ENCODE measurements at places on chromosomes 2 and 18.

- DNase-seq = no peak
These were observed 133.0 kb downstream of the COL6A3 start for GRCh38 chr2:237280939-237281338.

GRCh38 chr2:196372811-196373664 lies 201.7 kb upstream of the STK17B start:
- DNase-seq = no peak

GRCh38 chr2:66464930-66465637 lies 30.2 kb downstream of the MEIS1 start:
- DNase-seq = no peak

GRCh38 chr18:2312440-2312839 lies 258.9 kb downstream of the METTL4 start:
- no peak for DNase-seq

- no peak for DNase-seq
These were observed 26.5 kb upstream of the CREB1 start for GRCh38 chr2:207503234-207503633.

DNA sequence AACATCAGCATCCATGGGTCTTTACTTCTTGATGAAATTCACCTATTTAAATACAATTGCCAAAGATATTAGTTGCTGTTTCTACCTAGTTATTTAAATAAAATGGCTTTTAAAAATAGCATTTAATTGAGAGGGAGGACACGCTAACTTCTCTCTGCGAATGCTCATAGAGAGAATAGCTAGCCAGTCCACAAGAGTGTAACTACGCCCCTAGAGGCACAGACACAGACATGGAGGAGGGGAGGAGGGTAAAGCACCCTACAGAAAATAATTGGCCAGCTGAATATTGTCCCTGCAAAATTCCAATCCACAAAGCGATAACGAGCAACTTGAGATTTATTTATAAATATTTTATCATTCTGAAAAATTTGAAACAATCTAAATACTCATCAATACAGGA lies 97.0 kb upstream of the PAPOLG start:
- no peak for DNase-seq

DNA sequence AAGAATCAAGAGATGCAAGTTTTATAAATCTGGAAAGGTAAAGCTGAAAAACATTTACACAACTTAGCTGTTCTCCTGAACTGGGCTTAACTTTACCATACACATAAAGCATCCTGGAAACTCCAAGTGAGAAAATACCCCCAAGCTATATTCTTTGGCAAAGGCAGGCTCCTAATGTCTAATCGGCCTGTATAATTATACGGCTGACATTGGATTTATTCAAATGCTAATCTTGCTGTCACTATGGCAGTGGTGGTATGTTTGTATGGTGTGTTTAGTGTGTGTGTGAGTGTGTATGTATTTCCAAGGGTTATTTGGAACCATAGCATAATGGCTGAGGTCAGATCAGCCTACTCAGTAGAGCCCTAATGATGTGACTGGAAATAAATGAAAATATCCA lies 1031.8 kb upstream of the ZEB2 start:
- no peak for DNase-seq
